ENCODE measurements at places on chromosomes 7 and 10.

GRCh38 chr10:66980246-66980815 lies 54.5 kb downstream of the LRRTM3 start:
- DNase-seq: no peak

DNA sequence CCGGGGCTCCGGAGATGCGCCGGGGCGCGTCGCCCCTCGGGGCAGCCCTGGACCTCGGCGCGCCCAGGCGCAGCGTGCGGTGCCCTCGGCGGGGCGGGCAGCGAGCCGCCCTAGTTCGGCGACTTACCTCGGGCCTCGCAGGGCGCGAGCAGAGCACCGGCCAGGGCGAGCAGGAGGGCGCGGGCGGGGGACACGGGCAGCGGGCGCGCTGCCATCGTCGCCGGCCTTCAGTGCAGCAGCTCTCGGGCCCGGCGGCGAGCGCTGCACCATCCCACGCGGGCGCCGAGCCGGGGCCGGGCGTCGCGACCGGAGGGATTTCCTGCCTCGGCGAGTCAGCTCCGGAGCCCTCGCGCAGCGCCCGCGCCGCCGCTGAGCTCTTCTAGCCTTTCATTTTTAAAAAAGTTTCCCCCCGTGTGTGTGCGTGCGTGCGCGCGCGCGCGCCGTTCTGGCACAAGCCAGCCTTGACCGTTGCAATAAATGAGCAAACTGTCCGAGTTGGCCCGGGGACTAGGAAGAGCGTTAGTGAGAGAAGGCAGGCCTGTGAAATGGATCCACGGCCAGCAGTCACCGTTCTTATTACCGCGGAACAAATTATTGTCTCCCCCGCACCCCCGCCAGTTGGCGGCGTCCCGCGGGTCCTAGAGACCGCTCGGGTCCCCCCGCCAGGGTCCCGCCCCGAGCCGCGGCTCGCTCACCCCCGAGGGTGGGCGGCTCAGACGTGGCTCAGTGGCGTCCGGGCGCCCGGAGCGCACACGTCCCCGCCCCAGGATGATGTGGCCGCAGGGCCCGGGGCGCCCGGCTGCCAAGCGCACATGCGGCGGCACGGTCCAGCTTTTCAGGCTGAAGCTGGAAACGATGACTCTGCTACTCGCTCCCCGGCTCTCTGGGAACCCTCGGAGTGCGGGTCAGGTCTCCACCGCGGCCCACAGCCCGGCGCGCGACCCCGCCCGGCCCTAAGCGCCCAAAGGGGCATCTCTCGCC lies at the start of gene ADAM12:
TSS of gene ADAM12 (minus strand) at position 547 of the 981 bp plus-strand sequence. CDS start at position 215, 332 bp downstream.
- no peak for DNase-seq

- DNase-seq: no peak
Observed at GRCh38 chr7:158186864-158187693, 400.5 kb downstream of the PTPRN2 start.

GRCh38 chr7:2659556-2660358 lies 28.0 kb downstream of the TTYH3 start:
- DNase-seq: no peak

GRCh38 chr7:3162289-3162688 lies 118.6 kb upstream of the CARD11 start:
- no peak for DNase-seq

GRCh38 chr7:30851651-30852307 lies 59.9 kb upstream of the AQP1 start:
- DNase-seq: no peak

DNA sequence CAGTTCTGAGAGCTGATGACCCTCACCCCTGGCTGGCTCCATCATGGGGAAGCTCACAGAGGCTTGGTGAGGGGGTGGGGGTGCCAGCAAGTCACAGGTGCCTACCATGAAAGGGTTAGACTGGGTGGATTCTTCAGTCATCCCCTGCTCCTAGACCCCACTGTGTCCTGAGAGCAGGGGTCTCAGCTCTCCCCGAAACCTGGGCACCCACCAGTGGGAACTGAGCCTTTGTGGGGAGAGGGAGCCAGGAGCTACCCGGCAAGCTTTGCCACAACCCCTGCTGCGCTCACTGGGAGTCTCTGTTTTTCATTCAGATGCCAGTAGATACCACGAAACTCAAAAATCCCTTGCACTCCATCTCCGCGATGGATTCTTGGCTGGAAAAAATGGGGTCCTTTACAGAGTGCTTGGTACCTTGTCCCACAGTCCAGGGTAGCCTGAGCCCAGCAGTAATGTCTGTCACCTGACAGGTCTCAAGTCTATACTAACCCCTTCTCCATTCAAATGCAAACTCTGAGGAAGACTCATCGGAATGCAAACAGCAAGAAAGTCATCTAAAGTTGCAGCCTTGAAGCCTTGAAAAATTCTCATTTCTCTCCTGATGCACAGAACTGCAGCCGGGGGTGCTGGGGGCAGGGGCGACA lies 48.9 kb upstream of the ENO4 start:
- no peak for DNase-seq

DNA sequence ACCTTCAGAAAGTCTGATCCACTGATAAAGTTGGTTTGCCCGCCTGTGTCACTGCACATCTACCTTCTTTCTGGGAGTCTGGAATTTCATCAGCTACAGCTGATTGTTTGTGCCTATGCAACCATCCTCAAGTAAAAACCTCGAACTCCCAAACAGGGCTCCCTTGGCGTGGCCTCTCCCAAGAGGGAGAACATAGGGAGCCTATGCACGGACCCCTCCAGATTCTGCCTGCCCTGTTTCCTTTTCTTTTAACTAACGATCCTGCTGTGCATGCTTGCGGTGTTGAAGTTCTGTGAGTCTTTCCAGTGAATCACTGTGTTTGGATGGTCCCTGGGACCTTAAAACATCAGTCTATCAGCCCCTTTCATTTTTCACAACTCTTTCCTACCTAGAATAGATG lies 226.9 kb upstream of the SEMA3D start:
- no peak for DNase-seq

- peak; percentile 83 for DNase-seq
Observed at GRCh38 chr10:88386204-88386788, 196.8 kb downstream of the RNLS start.

GRCh38 chr7:157713591-157713990 lies 376.8 kb downstream of the DNAJB6 start:
- DNase-seq: no peak

- DNase-seq: no peak
Observed at GRCh38 chr7:19482628-19483027, 226.2 kb downstream of the POLR1F start.

DNA sequence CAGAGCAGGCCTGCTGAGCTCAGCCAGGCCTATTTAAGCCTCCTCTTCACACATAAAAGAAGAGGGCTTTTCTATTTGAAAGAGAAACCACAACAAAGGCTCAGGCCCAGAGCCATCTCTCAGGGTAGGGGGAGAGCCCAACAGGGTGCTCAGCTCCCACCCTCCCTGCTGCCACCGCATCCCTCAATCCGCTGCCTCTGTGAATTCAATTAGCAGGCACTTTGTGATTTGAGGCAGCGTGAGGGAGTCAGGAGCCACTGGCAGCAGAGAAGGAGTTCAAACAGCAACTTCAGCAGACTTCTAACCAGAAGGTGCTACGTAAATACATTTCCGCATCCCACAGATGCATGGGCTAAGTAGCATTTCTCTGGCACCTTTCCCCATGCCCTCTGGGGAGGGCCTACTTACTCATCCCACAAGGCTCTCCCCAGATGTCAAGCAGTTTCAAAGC lies 45.2 kb downstream of the LRRC20 start:
- no peak for DNase-seq

DNA sequence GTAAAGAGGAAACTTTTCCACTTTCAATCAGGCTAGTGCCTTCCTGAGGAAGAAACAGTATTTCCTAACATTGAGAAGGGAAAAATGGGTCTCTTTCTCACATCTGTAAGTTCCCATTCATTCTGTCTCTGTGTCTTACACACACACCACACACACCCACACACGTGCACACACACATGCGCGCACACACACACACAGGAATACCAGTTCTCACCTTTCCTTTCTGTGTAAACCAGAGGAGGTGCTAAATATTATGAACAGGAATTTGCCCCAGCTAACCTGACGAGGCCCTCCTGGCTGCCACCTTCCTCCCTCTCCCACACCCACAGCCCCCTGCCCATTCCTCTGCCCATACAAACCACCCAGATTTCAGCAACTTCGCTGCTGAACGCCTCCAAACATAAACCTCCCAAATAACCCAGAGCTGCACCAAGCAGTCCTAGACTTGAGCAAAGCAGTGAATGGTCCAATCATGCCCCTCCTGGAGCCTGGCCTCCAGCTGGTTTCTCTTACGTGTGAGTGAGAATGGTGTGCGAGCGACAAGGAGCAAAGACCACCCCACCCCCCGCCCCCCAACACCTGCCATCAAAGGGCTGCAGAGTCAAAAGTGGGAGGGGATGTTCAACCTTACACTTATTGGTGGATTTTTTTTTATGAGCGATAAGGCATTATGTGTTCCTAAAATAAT lies 190.5 kb downstream of the HECW1 start:
- DNase-seq: no peak

- DNase-seq: no peak
Observed at GRCh38 chr7:19707240-19707639, 1.6 kb downstream of the POLR1F start.

- no peak for DNase-seq
Observed at GRCh38 chr10:125608474-125608873, 74.5 kb downstream of the TEX36 start.

GRCh38 chr10:37490266-37490665 lies 364.9 kb downstream of the ANKRD30A start:
- DNase-seq: no peak

- no peak for DNase-seq
Observed at GRCh38 chr7:81857385-81857784, 87.5 kb upstream of the HGF start.

GRCh38 chr10:61487506-61487905 lies 34.3 kb upstream of the TMEM26 start:
- no peak for DNase-seq

DNA sequence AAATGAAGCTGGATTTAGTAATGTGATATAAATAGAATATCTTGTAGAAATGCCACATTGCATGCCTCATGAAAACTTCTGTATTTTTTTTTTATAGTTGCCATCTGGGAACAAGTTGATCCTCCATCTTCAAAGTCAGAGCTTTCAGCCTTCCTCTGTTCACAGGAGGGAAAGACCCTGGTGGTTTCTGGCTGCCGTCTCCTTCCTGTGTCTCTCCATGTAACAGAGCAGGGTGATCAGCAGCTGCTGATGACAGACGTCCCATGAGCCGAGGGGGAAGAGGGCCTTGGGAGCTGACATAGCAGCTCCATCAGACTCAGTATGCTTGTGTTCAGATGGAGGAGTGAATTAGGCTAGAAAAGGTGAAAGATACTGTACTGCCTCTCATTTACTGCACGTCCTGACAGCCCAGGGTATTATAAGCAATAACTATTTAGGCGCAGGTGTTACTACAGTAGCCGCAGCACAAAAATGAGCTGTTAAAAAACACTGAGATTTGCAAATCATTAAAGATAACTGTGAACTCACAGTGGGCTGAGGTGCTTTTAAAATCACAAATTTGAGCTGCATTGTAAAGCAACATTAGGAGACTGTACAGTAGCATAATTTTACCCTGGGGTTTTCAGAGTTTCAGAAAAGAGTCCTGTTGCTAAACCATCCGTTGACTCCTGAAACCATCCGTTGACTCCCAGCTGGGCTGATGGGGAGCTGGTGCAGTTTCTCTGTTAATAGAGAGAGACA lies 103.3 kb downstream of the CFAP58 start:
- no peak for DNase-seq

GRCh38 chr10:6578795-6579182 lies 1.3 kb downstream of the PRKCQ start:
- no peak for DNase-seq

- no peak for DNase-seq
Observed at GRCh38 chr7:139511315-139511714, 12.2 kb upstream of the CLEC2L start.

- DNase-seq: no peak
Observed at GRCh38 chr7:147276783-147277370, 1160.3 kb downstream of the CNTNAP2 start.

GRCh38 chr7:104983076-104983577 lies 30.9 kb upstream of the KMT2E start:
- DNase-seq: no peak

GRCh38 chr10:30048768-30049517 lies 10.4 kb downstream of the JCAD start:
- DNase-seq: no peak

GRCh38 chr10:79397575-79398303 lies 47.7 kb downstream of the ZCCHC24 start:
- DNase-seq: no peak

DNA sequence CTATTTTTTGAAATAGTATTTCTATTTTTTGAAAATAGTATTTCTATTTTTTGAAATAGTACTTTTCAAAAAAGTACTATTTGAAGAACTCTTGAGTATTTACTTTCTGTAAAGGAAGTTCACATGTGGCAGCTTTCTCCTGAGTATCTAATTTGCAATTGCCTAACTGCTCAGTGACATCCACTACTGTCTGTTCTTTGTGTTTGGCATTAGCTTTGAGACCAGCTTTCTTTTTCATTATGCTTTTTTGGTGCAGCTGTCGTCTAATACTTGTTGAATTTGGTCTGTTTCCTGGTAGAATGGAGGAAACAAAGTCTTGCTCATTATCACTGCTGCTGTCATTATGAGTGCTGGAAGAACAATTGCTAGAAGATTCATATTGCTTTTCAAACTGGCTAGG lies 99.1 kb downstream of the BMPR1A start:
- no peak for DNase-seq

DNA sequence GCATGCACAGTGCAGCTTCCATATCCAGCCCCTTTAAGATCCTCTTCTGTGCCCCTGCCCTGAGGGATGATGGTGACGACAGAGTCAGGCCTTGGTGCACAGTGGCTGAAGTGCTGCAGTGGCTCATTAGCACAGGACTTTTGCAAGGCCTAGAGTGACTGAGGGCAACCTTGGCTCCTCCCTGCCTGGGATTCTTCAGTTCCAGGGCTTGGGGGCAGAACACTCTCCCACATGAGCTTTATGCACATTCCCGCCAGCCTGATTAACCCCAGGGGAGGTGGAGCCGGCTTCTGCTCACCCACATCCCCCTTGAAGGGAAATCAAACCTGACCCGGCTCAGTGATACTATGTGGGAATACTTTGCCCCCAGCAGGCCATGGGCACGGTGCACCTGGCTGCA lies 253.4 kb downstream of the GALNT17 start:
- DNase-seq: no peak

DNA sequence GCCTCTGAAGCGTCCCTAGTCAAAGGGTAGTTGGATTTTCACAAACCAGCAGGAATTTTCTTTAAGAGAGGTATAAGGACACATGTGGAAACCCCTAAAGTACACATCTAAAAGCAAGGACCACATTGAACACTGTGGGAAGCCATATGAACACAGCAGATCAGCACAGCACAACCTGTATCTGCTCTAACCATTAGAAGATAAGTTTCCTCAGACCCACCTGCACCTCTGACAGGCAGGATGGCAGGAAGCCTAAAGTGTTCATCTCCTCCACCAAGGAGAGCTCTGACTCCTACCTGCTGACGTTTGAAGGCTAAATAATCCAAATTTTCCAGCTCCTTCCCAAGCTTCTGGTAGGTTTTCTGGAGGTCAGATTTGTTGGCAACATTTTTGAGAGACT lies 174.4 kb downstream of the CTNNA3 start:
- no peak for DNase-seq

DNA sequence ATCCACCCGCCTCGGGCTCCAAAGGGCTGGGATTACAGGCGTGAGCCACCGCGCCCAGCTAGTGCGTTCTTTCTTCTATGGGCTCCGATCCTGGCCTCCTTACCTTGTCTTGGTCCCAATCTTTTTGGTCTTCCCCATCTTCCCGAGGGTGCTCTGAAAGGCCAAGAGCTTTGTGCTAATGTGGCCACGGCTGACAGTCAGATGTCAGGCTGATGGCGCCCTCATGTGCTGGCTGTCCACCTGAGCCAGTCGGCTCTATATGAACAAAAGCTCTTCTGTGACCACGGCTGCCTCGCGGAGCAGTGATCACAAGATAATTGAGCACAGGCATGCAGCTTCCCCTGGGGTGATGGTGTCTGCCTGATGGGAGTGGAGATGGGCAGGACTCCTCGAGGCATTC lies 11.0 kb upstream of the AHCYL2 start:
- DNase-seq: no peak
